Stimulated activated CD8-positive, alpha-beta memory T cell treated with anti-CD3 and anti-CD28 coated beads, Interleukin-2, amount 100 ng/mL, for 1 hour (primary cell): ENCODE measurements at places on chromosomes 3 and 15.

- DNase-seq, result no peak
Measured at GRCh38 chr15:82134461-82134860, 88.6 kb upstream of the MEX3B start.

GRCh38 chr15:48570822-48571221, 74.7 kb downstream of the FBN1 start:
- no peak for DNase-seq

- DNase-seq, result no peak
Measured at GRCh38 chr3:69097407-69098086, 12.8 kb downstream of the ARL6IP5 start.

GRCh38 chr3:82558081-82558480, 796.6 kb upstream of the GBE1 start:
- DNase-seq, result no peak

GRCh38 chr3:133984975-133985374, 44.8 kb downstream of the SLCO2A1 start:
- no peak for DNase-seq

DNA sequence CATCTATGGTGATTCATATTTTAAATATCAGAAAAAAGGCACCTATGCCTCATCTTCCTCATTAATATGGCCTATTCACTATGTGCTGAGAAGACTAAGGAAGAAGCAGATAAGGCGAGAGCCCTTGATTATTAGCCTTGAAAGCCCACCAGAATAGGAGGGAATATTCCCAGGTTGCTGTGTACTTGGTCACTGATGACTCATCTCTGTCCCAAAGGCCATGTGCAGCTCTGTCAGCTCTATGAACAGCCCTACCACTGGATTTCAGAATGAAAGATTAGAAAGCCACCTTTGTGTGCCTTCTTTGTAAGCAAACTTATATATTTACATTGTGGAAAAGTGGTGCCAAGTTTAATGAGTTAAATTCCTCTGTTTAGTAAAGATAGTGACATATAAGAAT, 211.5 kb downstream of the NFKBIZ start:
- no peak for DNase-seq

DNA sequence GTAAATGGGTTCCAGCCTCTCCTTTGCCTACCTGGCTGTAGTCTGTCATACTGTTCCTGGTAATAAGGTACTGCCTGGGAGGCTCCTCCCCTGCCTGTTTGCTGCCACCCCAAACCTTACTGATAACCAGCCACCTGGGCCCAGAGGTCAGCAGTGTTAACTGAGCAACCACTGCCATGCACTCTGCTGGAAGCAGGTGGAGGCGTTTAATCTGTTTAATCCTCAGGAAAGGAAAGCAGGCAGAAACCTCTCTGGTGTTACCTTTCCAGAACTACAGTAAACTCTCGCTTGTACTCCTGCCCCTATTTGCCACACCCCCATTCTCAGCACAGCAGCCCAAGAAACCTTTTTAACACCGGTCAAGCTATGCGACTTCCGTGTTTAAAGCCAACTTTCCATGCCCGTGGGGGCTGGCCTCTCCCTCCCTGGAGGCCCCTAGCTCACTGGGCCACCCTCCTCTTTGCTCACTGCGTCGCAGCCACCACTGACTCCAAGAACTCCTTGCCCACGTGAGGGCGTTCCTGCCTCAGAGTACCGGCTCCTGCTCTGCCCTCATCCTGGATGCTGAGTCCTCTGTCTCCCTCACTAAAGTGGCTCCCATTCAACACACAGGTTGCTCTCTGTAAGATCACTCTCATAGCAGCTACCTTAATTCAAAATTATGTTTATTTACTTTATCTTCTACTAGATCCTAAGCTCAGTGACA, 8.3 kb downstream of the BDH1 start:
- no peak for DNase-seq

DNA sequence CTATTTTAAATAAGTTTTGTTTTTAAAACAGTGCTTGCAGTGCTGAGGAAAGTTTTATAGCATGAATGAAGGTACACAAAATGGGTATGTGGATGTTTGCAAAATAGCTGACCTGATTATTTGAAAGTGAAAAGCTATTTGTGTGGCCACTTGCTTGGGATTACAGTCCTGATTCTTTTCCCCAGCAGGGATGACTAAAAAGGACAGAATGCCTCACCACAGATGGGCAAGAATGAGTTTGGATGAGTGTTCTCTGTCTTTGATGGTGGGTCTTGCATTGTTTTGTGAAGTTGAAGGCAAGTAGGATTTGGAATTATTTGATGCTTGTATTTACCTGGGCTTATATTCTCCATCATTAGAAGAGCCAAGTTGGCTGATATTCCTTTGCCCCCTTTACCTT, 48.8 kb upstream of the MEIS2 start:
- no peak for DNase-seq

DNA sequence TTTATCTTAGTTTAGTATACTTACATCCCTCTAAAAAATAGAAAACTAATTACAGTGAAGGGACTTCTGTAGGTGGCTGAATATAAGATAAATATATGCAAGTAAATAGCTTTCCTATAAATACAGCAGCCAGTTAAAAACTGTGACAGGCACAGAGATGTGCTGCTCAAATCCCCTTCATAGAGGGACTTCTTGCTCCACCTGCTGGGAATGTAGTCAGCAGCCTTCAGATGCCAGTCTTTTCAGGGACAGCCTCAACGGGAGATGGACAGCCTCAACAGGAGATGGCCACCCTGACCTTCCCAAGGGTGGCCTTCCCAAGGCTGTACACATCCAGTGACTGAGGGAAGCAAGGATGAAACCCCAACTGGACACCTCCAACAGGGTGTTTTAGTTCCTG, 15.7 kb upstream of the PRR23E start:
- no peak for DNase-seq

DNA sequence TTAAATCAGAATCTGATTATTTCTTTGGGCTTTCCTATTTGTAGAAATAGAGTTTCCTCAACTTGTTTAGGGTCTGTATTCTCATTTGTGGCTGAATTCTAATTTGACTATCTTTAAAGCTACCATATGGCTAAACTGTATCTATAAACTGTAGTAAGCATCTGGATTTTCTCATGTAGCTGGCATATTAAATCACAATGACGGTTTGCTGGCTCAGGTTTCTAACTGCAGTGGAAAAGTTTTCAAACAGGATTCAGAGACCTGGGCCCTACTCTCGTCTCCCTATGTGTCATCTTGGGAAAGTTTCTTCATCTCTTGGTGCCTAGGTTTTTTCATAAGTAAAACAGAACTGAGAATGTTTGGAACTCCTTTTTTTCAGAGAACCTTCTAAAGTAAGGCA, 68.3 kb downstream of the GALK2 start:
- DNase-seq, result no peak

- DNase-seq, result no peak
Measured at GRCh38 chr3:196219970-196220311, 3.6 kb downstream of the SLC51A start.

- no peak for DNase-seq
Measured at GRCh38 chr3:44939581-44940036, 36.4 kb downstream of the ZDHHC3 start.

GRCh38 chr3:156915372-156915771, 89.2 kb downstream of the LEKR1 start:
- DNase-seq, result no peak

- DNase-seq, result no peak
Measured at GRCh38 chr3:21954709-21955108, 203.7 kb upstream of the ZNF385D start.

- no peak for DNase-seq
Measured at GRCh38 chr15:89002281-89002761, 85.9 kb upstream of the ABHD2 start.

DNA sequence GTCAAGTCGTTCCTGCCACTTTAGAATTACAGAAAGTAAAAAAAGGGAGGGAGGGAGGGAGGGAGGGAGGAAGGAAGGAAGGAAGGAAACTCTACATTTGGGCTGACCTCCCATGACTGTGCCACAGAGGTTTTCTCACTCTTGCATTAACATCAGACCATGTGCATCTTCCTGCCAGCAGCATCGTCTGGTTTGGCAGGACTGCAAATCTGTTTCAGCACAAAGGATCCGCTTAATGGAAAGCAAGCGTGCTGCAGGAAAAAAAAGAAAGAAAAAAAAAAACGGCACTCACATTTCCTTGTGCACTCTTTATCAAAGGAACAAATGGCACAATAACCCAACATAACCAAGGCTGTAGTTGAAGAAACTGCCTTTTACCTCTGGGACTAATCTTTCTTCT, 148.8 kb upstream of the HES1 start:
- no peak for DNase-seq

- no peak for DNase-seq
Measured at GRCh38 chr3:136070334-136070733, 104.8 kb downstream of the PPP2R3A start.

DNA sequence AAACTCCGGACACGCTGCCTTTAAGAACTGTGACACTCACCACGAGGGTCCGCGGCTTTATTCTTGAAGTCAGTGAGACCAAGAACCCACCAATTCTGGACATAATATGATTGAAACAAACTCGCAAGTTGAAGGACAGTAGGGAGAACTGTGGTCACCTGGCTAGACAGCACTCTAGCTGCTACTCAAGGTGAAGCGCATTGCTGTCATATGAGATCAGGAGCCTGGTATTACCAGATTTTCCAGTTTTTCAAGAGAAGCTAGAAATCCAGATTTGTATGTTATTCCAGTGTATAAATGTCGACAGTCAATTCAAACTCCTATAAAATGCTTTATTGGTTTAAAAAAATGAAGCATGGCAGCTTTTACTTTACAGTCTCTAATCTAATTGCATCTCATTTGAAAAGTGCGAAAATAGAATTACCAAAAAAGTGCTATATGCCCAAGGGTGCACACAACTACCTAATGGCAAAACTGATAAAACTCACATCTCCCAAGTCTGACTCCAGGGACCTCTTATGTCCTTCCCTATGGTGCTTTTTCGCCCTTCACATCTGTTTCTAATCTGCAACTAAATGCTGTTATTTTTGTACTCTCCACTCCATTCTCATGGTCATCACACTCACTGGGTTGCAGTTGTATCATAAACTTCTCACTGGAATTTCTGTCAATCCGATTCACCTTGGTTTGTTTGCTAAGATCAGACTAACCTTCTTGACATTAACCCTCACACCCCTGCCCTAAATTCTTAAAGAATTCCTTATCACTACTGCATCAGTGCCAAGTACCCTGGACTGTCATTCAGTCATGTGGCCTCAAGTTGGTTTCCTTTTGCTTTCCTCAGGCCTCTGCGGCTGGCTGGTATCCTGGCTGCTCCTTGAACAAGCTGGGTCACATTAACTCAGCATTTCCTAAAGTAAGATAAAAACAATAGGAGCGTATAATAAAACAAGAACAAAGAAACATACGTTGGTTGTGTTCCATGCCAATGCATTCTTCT, 31.5 kb upstream of the ARHGEF26 start:
- DNase-seq, result no peak

DNA sequence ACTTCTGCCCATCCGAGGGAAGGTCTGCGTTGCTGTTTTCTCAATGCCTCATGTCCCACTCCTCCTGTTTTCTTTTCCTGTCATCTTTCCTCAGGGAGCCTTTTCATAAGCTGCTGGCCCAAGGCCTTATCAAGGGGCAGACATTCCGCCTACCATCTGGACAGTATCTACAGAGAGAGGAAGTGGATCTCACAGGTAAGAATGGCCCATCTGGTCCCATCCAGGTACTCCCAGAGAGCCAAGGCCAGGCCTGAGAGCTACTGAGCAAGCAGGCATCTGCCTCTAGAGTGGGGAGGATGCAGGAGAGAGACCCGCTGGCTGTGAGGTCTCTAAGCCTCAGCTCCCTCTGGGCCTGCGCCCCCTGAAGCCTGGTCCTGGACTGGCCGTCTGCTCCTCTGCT, 81.5 kb upstream of the LIMD1 start:
- DNase-seq, result no peak

DNA sequence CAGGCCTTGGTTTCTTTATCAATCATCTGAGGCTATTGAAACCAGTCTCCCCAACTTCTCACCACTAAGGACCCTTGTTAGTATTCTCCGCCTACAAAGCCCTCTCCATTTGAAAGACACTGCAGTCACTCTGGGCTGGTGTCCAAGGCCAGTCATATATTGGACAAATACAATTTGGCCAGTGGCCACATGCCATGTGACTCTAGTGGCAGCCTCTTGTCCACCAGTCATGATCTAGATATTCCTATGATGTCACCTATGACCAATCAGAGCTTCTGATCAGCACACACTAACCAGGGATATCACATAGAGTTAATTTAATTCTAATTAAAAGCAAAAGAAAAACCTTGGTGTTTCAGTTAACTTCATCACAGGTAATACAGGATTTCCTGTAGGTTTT, 68.2 kb downstream of the RAB11A start:
- no peak for DNase-seq

DNA sequence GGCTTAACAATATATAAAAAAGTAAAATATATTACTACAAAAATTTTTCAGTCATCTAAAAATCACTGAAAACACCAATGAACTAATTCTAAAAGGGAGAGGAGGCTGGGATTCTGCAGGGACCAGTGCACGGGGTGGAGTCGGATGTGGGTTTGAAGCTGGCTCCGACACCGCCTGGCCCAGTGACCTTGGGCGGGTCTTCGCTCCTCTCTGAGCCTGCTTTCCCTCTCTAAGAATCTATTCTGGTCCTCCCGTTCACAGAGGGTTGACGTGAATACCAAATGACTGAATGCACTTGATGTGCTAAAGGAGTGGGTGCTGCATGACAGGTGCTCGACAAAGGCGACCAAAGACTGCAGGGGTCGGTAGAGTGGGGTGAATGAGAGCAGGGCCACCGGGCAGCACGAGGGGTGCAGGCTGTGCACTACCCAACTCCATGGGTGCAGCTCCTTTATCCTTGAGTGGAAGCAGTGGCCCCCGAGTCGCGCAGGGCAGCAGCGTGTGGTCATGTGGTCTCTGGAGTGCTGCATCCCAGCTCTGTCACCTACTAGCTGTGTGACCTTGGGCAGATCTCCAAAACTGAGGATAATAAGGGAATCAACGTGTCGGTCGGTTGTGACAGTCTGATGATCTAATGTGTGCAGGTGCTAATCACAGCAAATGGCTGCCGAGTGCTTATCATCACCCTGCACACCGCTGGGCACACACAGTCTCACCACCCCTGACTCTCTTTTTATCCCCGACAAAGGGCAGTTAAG, 8.6 kb upstream of the IQSEC1 start:
- no peak for DNase-seq

- no peak for DNase-seq
Measured at GRCh38 chr3:183878071-183878470, 6.6 kb downstream of the PARL start.

GRCh38 chr15:67406257-67406861, 114.6 kb upstream of the C15orf61 start:
- no peak for DNase-seq

- no peak for DNase-seq
Measured at GRCh38 chr3:88810455-88810854, 297.0 kb upstream of the EPHA3 start.

- no peak for DNase-seq
Measured at GRCh38 chr3:173785004-173785403, 387.5 kb downstream of the NLGN1 start.

- DNase-seq, result no peak
Measured at GRCh38 chr15:56495053-56495452, 30.1 kb upstream of the MNS1 start.

GRCh38 chr3:167859610-167860009, 124.1 kb downstream of the SERPINI1 start:
- DNase-seq, result no peak
